Stimulated activated CD8-positive, alpha-beta memory T cell treated with anti-CD3 and anti-CD28 coated beads, Interleukin-7, amount 100 ng/mL, for 24 hours (primary cell): ENCODE measurements at places on chromosomes 4 and X.

GRCh38 chr4:110417136-110417535, 58.8 kb upstream of the ENPEP start:
- no peak for DNase-seq

DNA sequence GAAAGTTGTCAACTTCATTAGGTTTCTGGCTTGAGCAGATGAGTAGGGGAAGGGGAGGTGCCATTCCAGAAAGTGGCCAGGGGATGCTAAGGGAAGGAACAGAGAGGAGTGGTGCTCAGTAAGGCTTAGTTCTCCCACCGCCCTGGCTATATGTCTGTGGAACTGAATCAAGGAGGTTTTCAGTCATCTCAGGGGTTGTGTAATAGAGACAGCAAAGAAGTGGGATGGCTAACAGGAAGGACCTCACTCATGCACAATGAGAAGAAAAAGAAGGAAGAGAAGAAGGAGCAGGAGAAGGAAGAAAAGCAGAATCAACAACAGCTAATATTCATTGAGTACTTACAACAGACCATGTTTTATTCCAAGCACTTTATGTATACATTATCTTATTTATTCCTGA, 368.7 kb downstream of the MID1IP1 start:
- DNase-seq: no peak

DNA sequence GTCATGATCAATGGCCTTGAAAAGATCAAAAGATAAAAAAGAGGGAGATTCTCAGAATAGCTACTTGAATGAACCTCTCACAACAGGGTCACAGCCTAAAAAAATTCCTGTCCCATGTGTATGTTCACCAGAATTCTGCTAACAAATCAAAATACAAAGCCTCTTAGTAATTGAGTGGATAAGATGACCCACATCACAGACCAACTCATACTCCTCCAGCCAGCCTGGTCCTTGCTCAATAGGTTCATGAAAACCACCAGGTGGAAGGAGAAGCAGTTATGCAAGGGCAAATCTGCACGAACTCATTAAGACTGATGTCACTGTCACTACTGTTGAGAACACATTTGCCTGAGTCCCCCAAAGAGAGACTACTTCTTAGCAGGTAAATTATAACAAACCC, 21.5 kb downstream of the WDFY3 start:
- no peak for DNase-seq

- DNase-seq: no peak
Measured at GRCh38 chr4:156396534-156396933, 442.9 kb upstream of the CTSO start.

DNA sequence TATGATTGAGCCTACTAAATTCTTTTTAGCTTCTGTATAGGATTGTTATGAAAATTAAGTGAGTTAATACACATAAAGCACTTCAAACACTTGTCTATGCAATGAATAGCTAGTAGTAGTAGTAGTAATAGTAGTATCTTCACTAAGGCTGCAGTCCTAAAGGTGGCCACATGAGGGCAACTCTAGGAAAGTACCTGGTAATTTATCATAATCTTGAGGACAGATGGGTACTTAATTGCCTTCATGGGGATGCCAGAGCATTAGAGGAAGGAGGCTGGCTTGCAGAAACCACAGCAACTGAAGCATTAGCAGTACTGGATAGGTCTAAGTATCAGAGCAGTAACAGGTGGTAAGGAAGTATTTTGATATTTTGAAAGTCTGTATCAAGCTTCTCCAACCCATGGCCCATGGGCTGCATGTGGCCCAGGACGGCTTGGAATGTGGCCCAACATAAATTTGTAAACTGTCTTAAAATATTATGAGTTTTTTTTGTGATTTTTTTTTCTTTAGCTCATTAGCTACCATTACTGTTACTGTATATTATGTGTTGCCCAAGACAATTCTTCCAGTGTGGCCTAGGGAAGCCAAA, 17.3 kb downstream of the NIPAL1 start:
- peak; percentile 40 for DNase-seq

GRCh38 chr4:97152149-97152548, 991.1 kb downstream of the STPG2 start:
- DNase-seq: no peak

DNA sequence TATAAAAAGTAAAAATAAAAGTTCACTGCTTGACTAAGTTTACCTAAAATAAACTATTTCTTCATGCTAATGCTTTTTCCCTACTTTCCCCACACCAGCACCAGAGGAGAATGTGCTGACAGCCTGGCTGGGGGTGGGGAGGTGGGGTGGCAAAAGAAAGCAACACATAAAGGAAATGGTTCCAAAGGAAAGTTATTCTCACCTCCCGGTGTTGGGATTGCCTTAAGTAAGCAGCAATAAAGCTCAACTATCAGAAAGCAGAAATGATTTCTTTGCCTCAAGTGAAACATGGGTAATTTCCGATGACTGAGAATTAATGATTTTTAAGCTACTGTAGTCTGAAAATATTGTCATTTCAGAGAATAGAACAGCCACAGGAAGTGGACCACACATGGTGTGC, 84.5 kb upstream of the DKK2 start:
- DNase-seq: no peak

DNA sequence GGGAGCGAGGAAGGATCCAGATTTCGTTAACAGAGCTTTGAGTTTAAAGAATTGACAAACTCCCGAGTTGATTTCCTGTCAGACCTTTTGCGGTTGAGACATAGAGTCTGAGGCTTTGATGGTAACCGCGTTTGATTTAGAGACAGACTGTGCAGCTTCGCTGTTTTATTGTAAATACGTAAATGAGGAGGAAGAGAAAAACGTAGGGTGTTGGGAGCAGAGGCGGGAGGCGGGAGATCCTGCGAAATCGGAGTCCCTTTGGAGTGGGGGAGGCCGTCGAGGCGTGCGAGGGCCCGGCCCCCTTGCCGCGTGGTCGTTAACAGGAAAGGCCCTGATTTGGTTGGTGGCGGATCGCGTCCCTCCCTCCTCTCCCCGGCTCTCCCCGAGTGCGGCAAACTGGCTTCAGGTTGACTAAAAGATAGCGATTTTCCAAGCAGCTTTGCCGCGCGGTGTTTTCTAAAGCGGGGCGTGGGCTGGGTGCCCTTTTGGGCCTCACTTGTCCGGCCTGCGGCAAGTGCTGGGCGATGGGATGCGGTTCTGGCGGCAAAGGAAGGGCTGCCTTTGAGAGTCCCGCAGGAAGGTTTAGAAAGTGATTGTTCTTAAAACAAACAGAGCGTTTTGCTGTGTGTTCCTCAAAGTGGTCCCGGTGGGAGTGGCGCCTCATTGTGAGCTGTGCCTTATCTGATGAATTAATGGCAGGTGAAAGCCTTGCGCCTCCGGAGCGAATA, 857 bp downstream of the SCML1 start:
- no peak for DNase-seq

- no peak for DNase-seq
Measured at GRCh38 chr4:26941951-26942350, 81.3 kb downstream of the STIM2 start.

GRCh38 chr4:104345598-104346242, 149.0 kb downstream of the CXXC4 start:
- DNase-seq: no peak

DNA sequence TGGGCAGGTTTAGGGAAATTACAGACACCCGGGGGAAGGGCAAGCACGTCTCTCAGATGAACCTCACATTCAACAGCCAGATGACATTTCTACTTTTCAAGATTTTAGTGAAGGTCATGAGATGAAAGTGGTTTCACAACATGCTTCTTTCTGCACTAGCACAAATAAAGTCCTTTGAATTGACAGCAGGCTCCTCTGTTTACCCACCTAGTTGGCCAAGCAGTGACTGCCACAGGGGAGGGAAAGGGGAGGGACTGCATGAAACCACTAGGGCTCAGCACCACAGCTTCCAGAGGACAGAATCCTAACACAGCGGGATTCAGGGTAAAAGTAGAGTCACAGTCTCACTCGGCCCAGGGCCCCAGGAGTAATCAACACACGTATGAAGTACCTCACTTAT, 6.2 kb downstream of the RAB40A start:
- DNase-seq: no peak

GRCh38 chr4:78031417-78031950, 25.6 kb upstream of the FRAS1 start:
- no peak for DNase-seq

GRCh38 chrX:103831803-103832544, at the start of gene RAB9B:
Gene RAB9B (minus strand): TSS chrX:103832257. CDS start chrX:103825784, 6,473 bp downstream.
- DNase-seq: no peak

DNA sequence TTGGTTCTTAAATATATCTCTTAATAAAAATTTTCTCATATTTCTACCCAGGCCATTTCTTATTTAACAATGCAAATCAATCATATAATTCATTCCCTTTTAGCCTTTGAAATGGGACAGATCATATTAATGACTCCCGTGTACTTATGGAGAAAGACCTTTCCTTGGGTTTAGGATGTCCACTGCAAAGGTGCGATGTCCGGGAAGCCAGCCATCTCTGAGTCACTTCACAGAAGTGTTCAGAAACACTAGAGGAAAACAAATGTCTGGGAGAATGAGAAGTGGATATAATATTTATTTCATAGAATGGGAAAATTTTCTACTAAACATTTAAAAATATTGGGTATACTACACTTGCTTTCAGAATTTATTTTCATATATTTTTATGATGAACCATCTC, 15.3 kb downstream of the INTU start:
- no peak for DNase-seq

DNA sequence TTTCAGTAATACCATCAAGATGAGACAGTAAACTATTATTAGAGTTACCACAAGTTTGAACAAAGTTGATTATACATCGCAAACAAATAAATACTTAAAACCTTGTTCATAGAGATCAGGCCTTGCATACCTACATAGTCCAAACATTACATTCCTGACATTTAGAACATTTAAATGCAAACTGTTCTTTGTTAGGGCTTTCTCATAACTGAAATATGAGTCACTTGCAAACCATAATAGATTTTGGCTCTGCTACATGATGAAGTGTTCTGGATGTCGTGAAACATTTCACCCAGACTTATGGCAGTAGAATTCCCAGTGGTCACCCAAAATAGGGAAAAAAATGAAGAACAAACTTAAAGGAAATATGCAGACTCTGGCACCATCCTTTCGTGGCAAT, 75.0 kb downstream of the FAT4 start:
- DNase-seq: no peak

- no peak for DNase-seq
Measured at GRCh38 chr4:33381816-33382215, 2661.6 kb downstream of the PCDH7 start.

DNA sequence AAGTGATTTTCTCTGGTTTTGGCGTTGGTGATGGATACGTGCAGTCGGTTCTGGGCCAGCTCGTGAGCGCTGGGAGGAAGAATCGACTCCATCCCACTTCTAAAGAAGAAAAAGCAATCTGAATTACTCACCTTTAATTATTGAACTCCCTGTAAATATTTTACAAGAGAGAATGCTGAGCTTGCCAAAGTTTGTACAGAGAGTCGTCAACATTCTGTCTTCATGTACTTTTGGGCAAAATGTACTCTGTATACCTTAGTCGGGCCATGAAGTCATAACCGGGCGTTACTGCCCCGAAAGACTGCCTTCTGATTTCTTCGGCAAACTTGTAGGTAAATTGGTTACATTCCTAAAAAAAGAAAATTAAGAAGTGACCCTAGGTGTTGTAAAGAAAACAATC, 5.5 kb downstream of the PNPLA4 start:
- no peak for DNase-seq

DNA sequence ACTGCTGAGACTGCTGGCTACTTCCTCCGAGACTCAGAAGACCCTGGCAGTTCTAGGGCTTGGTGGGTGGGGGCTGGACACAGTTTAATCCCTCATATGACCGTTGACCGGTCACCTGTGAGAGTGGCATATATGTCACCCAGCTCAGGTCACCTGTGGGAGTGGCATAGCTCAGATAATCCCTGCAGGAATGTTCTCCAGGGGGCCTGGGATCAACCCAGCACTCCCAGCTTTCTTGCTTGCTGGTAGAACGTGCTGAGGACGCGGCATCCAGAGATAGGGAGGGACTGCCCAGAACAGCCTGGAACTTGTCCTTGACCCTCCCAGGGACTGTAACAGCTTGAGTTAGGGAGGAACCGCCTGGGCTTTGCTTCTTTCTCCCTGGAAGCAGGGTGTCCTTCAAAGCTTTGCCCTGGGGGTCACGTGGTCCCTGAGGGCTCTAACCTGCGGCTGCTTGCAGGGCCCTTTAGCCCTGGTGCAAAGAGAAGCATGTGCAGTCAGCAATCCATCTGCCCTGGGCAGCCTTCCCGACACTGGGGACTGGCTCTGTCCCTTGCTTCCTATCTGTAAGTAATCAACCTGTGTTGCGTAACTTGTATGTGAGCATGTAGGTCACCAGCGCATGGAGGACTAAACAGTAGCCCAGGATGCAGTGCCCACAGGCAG, 55.3 kb downstream of the ZFYVE28 start:
- DNase-seq: no peak

- no peak for DNase-seq
Measured at GRCh38 chrX:153769865-153770600, 6.0 kb downstream of the PLXNB3 start.

DNA sequence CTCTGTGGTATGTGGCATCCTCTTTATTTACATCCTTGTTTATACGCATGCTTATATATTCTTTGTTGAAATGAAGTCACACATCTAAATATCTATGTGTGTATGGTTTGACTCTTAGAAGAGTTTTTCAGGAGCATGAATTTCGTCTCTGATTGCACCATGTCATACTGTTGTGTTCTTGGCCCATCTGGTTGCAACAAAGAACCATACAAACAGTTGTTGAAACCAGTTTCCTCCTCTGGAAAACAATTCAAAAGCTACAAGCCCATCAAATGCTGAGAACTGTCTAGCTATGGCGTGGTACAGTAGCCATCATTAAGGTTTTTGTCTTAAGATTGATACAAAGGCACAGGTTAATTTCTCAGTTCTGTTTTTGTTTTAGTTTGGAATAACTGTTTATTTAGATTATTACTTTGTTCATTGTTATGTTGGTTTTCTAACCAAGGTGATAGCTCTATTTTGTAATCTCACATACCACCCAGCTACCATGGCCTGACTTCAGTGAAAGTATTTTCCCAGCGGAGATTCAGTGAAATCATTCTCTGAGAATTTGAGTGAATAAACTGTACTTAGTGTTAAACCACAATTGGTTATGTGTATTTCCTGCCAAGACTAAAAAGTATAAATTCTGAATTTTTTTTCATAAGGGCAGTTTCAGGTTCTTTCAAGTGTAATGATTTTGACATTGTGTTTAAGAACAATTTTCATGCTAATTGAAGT, 91.0 kb downstream of the ARHGAP24 start:
- no peak for DNase-seq

- DNase-seq: no peak
Measured at GRCh38 chr4:5666741-5667140, 41.6 kb downstream of the EVC2 start.

- DNase-seq: no peak
Measured at GRCh38 chr4:145814246-145814645, 124.4 kb downstream of the ZNF827 start.

GRCh38 chrX:25131055-25131454, 115.3 kb upstream of the ARX start:
- DNase-seq: no peak

DNA sequence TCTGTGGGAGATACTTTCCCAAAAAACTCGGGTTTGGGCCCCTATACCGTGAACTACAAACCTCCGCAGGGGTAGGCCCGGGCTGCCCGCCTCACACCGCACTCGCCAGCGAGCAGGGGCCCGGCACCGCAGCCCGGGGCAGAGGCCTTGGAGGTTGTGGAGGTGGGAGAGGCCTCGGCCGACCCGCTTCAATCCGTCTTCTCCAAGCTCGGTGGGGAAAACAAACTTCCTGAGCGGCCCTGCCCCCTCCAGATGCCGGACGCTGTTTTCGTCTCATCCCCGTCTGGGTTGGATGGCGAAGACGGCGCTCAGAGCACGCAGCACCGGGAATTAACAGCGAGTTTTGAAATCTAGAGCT, 442 bp upstream of the MCUB start:
- peak; percentile 9 for DNase-seq

- no peak for DNase-seq
Measured at GRCh38 chr4:90095000-90095399, 32.2 kb upstream of the CCSER1 start.
